Activated CD8-positive, alpha-beta memory T cell treated with anti-CD3 and anti-CD28 coated beads for 4 hours (primary cell): ENCODE measurements at places on chromosomes 6 and 20.

DNA sequence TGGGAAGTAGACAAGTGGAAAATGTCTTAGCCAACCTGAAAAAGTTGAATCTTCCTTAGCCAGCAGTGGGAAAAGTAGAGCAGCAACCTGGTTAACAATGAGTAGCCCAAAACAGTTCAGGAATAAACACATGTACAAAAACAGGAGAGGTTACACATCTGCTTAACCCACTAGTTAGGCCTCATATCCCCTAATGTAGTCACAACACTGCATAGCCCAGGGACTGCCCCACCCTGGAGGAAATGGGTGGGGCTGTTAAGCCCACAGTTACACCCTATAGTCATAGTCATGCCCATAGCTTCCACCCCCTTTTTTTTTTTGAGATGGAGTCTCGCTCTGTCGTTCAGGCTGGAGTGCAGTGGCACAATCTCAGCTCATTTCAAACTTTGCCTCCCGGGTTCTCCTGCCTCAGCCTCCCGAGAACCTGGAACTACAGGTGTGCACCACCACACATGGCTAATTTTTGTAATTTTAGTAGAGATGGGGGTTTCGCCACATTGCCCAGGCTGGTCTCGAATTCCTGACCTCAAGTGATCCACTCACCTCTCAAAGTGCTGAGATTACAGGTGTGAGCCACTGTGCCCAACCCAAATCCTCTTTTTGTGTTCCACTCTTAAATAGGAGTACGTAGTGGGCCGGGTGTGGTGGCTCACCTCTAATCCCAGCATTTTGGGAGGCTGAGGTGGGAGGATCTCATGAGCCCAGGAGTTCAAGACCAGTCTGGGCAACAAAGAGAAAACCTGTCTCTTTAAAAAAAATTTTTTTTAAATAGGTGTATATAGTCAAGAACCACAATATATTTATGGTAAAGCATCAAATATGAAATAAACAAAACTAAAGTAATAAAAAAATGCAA is 24.5 kb downstream of the ILRUN start:
- DNase-seq = peak; percentile 69

GRCh38 chr6:144365271-144365670 is 80.1 kb downstream of the UTRN start:
- no peak for DNase-seq

DNA sequence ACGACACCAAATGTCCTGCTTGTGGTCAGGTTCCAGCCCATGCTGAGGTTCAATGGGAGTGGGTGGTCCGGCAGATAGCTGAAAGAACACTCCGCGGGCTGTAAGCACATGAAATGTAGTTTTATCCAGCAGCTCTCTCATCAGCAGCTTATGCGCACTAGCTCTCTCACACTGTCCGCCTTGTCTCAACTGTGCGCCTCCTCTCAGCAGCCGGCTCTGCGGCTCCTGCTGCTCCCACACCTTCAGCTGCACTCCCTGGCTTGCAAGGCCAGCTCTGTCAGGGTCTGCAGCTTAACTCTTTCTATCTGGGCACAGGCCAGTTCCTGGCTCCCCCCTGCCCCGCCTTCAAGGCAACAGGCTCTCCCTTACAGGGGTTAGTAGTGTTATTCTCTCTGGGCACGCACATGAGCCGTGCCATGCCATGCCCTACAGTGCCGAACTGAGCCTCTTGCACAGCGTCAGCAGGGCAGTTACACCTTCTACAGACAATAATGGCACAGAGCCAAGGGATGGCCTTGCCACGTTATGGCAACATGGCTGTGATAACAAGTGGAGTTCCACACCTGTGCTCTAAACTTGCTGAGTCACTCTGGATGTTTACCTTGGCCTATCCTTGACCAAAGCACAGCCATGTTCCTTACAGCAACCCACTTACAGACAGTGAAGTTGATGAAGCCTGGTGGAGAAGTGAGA is 84.0 kb upstream of the LRFN2 start:
- no peak for DNase-seq

DNA sequence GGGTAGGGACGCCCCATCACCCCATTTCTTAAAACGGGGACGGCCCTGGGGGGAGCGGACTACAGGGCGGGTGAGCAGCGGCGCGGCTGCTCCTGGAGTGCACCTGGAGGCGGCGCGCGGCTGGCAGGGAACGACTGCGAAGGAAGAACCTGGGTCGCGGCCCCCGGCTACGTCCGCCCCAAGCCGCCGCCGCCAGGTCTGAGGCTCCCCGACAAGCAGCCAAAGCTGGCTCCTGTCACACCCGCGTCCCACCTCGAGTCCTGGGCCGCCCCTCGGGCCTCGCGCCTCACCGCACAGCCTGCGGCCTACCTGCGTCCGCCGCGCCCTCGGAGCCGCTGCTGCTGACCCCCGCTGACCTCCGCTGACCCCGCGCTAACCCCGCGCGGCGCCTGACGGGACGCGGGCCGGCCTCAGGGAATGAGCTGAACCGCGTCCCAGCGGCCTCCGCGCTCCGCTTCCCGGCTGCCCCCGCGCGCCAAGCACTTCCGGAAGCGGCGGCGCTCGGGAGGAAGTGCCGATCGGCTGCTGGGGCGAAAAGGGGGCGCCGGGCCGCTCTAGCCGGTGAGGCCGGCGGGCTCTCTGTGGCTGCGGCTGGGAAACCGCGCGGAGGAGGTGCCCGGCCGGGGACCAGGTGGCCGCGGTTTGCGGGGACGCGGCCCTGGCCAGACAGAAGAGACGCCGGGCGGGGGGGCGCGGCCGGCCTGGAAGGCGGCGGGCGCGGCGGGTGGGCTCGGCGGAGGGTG is at the start of the genes ARFRP1 and ZGPAT:
Gene ARFRP1 (minus strand): TSS at position 419 of the 743 bp plus-strand sequence. CDS start 885 bp downstream, outside the sequence.
Gene ZGPAT (plus strand): TSS at position 482 of the 743 bp plus-strand sequence. CDS start 542 bp downstream, outside the sequence.
- peak; percentile 73 for DNase-seq

GRCh38 chr20:51461306-51461705 is 81.2 kb downstream of the NFATC2 start:
- DNase-seq = no peak

- no peak for DNase-seq
These were observed 54.3 kb upstream of the TCF21 start for GRCh38 chr6:133834472-133835170.

DNA sequence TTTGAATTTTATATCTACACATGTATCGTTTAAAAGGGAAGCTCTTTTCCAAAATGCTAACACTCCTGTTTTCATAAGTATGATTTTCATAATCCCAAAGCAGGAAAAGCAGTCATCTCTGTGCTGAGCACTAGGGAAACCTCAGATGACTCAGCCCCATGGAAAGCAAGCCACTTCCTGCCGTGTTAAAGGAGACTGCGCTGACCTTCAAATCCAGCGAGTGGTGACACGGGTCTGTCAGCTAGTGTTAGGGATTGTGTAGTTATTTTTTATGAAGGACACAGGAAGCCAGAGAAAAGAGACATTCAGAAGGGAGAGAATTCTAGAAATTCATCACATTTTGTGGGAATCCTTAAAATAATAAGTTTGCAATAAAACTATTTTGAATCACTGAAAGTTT is 57.0 kb upstream of the CD93 start:
- DNase-seq = no peak

- DNase-seq = no peak
These were observed 529.0 kb downstream of the TBC1D32 start for GRCh38 chr6:120805276-120805675.

DNA sequence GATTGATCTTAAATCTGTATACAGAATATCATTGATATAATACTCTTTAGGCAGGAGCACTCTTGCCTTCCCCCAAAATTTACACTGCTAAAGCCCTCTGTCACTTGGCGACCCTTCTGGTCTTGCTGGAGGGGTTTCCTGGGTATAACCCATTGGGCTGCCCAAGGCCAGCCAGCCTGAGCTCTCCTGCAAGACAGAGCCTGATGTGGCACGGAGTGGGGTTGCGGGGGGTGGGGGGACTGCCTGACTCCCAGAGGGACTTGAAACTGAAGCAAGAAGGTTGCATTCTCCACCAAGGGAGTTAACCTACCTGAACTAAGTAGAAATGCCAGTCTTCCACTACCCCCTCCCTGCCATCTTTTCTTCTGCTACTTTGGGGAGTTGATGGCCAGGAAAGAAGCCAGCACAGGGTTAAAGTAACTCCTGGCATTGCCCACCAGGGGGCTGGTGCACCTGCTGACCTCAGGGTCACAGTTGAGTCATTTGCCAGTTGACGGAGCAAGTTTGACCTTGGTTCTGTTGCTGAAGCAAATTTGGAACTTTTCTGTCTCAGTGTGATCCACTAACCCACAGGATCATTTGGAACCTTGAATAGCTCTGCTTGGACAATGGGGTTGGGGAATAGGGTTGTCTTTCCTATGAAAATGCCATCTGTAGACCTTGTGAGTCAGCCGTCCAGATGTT is 79.4 kb downstream of the ASXL1 start:
- no peak for DNase-seq

DNA sequence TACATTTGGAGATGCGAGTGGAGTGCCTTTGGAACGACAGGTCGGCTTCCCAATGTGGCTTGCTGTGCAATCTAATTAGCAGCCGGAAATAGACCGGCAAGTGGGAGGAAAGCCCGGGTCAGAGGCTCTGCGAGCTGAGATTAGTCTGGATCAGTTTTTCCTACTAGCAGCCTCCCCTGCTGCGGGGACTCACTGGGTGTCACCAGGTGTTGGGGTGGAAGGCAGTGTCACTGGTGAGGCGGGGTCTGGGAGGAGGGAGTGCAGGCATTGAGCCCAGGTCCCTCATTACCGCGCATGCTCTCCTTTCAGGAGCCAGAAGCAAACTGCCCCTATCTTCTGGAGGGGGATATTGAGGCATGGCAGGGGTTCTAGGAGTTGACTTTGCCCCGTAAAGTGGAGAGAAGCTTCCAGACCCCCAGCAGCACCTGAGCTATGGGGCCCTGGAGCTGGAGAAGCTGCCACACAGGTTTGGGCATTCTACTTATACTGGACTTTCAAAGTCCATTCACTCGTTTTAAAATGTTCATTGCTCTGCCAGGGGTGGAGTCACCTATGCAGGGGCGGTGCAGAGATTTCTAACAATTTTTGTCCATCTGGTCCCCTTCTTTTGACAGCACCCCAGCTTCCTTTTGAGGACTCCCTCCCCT is 11.0 kb downstream of the SULF2 start:
- no peak for DNase-seq

DNA sequence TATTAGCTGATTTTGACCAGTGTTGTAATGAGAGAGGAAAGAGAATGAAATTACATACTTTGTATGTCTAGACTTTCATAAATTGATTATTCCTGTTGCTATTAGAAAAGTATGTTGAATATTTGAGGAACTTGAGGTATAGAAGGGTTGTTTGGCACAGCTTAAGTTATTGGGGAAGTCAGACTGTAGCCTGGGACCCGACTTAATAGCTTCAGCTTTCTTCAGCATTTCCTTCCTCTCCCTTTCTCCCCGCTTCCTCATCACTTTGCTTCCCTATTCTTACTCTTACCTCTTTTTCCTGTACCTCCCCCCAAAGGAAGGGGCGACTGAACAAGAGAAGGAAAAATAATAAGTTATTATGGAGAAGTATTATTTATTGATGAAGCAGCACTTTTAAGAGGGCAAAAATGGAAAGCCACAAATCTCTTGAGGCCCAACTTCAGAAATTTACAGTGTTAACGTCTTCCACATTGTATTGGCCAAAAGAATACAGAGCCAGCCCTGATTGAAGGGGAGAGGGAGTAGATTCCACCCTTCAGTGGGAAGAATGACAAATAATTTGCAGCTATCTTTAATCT is 7.4 kb downstream of the SENP6 start:
- no peak for DNase-seq

DNA sequence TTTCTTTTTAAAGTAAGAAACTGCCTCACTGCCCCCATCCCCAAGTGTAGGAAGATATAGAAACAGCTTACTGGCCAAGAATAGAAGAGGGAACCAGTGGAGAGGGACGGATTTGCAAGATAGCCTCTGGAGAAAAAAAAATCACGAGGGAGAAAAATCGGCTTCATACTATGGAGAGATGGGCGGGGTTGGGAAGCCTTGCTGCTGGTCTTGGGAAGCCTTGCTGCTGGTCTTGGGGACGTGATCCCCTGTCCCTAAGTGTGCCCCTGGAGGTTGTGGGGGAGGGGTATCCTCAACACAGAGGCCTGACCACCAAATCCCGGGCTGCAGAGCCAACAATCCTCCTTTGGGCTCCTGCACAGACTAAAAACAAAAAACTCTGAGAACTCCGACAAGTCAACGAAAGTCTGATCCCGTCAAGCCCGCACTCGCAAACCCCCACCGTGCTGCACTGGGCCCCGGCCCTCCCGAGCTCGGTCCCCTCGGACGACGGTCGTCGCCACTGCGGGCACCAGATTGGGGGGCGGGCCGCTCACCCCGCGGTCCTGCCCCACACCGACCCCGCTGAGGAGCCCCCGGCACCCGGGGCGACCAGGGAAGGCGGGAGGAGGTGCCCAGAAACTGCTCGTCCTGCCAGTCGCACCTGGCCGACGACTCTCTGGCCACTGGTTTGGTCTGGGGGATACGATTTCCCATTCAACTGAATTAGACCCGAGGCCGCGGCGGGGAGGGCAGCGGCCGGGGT is 750 bp downstream of the MAP7 start:
- no peak for DNase-seq

- no peak for DNase-seq
These were observed 1.5 kb downstream of the TBCC start for GRCh38 chr6:42744351-42744893.

DNA sequence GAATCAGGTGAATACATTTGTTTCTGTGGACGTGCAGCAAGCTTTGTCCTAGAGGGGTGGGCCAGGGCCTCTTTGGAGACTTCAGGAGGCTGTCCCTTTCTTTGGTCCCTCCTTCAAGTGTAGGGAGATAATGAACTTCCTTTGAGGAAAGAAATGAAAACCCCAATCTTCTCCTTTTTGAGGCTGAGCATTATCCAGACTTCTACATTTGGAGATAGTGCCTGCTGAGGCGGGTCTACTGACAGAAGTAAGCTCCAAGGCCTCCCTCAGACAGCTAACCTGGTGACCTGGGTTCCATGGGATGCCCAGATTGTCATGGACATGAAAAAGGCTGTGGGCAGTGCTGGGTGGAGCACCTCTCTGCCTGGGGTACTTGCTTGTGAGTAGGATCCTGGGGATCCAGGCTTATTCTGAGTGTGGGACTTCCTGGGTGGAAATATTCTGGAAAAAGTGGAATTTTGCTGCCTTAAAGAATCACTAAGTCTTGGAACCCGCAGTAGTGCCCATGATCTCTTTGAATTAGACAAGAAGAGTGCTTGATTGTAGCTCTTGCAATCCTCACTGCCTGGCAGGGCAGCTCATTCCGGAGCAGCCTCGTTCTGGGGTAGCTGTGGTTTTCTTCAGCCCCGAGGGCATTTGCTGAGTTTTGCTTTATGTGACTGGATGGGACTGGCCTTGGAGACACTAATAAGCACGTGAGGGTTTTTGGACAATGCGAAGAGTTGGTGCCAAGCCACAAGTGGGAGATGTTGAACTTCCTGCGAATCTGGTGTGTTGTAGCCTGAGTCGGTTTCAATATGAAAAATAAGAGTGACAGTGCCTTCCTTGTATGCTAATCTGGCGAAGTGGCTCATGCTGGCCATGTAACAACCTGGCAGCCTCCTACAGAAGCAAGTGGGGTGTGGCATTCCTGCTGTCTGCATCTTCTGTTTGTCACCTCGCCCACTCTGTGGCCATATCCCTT is 28.1 kb downstream of the SNRNP48 start:
- no peak for DNase-seq

GRCh38 chr6:68040312-68040778 is 594.7 kb upstream of the ADGRB3 start:
- no peak for DNase-seq
